ENCODE measurements at places on chromosomes 6 and 20.

GRCh38 chr6:8837343-8837742 is 402.0 kb upstream of the SLC35B3 start:
- DNase-seq = no peak

DNA sequence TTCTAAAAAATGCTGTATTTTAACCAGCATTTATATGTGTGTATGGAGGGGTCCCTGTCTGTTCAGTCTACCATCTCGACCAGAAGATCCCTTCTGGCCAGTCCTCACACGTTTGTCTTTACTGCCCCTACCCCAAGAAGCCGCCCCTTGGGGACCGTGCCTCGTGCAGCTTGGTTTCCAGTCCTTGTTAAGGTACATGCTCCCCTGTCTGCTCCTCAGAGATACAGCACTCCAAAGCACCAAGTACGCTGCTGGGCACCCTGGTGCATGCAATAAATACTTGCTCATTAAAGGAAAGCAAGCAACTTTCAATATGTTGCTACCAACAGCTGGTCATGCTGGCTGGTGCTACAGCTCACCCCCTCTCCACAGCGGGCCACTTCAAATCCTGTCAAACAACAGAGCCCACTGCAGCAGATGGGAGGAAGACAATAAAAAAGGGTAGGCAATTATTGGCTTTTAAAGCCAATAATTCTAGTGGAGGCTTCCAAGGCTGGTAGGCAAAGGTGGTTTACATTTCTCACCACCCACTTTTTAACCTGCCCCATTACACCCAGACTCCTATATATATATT is 61.6 kb downstream of the PSMG4 start:
- no peak for DNase-seq

DNA sequence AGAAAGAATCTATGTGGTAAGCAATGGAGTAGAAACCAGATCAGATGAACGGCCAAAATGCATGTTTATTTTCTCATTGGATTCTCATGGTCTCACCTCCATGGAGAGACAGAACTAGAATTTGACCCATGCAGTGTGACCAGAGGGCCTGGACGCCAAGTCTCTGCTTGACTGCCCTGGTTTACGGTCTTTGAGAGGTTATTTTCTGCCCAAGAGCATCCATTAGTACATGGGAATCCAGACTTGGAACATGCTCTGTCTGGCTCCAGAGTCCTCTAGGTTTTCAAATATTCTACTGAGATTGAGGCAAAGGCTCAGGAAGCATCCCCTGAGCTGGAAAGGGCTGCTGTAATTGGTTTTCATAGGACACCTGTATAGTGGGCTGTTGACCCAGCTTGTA is 45.5 kb upstream of the UST start:
- DNase-seq = no peak

GRCh38 chr20:21235484-21236445 is 67.4 kb upstream of the XRN2 start:
- peak; percentile 43 for DNase-seq

DNA sequence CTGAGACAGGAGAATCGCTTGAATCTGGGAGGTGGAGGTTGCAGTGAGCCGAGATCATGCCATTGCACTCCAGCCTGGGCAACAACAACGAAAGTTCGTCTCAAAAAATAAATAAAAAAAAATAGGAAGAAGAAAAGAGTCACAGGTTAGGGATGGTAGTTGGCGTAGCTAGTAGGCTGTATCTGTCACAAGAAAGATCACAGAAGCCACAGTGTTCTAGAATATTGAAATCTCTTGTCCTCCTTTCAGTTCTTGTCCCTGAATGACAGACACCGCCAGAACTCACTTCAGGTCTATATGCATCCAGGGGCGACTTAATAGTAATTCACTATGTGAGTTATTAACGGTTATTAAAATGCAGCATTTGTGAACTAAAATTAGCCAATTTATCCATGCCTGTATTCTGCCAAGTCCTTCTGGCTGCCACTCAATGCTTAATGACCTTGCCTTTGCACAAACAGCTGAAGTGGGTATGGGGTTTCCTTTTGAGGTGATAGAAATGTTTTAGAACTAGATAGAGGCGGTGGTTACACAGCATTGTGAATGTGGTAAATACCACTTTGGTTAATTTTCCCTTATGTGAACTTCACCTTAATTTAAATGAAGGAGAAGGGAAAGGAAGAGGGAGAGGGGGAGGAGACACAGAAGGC is 41.3 kb upstream of the ZMYND8 start:
- DNase-seq = no peak

GRCh38 chr20:717832-718231 is 42.2 kb upstream of the SCRT2 start:
- no peak for DNase-seq

DNA sequence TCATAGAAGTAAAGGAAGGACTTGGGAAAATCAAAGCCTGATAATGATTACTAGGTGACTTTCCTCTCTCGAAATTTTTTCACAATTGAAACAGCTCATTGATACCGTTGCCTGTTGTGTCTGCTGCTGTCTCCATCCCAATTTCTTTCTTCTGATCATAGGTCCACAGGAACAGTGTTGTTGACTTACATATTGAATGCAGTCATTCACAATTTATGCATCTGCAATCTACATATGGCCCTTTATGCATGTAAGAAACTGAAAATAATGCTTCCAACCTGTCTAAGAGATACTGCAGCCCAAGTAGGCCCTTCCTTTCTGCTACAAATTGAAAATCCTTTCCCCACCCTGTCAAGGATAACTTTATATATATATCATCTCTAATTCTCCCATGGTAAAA is 381.3 kb downstream of the PKHD1 start:
- DNase-seq = no peak

DNA sequence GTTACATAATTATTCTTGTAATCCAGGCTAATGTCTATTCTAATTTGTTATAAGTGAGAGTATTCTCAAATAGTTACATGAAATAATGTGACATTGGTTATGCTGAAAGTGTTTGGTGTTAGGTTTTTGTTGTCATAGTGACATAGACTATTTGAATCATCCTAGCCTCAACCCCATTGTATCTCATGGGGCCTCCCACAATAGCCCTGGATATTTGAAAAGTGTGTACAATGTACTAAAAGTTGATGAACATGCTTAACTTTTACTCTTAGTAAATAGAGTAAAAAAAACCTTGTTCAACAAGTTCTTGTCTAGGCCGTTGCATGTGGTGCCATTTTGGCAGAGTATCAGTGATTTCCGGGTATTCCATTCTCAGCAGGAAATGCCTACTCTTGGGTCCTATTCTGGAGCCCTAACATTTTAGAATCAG is 83.0 kb downstream of the RTN4IP1 start:
- DNase-seq = no peak

DNA sequence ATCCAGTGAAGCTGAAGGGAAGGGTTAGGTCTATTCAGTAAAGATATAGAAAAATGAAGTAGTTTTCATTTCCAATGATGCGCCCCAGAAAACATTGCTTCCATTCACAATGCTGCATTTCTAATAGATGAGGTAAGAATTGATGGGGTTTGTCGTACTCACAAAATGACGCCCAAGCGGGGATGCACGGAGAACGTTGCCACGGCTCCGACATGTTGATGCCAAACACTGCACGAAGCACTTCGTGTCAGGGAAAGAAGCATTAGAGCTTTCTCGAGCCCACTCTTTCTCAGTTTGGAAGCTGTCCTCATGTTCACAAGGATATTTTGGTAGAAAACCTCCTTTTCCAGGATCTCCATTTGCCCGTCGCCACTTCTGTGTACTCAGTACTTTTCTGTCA is 21.6 kb upstream of the MAFB start:
- DNase-seq = no peak

GRCh38 chr20:37419307-37419706 is 73.4 kb downstream of the SRC start:
- no peak for DNase-seq

GRCh38 chr20:37695684-37696342 is 2.0 kb downstream of the CTNNBL1 start:
- no peak for DNase-seq

DNA sequence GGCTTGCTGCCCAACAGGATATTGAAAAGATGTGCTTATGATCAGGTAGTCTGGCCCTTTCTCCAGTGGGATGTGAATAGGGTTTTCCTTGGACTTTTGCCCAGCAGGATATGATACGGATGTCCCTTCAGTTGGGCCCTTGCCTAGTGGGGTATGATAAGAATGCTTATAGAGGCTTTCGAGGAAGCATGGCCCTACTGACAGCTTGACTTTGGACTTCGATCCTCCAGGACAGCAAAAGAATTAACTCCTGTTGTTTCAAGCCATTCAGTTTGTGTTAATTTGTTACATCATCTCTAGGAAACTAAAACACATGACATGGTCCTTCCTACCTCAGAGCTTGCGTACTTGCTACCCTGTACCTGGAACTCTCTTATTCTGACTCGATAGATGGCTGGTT is 9.7 kb upstream of the ZNF334 start:
- no peak for DNase-seq

- no peak for DNase-seq
Measured at GRCh38 chr20:18984238-18985200, 170.9 kb downstream of the SCP2D1 start.

- no peak for DNase-seq
Measured at GRCh38 chr20:62545901-62546525, 70.2 kb upstream of the GATA5 start.

DNA sequence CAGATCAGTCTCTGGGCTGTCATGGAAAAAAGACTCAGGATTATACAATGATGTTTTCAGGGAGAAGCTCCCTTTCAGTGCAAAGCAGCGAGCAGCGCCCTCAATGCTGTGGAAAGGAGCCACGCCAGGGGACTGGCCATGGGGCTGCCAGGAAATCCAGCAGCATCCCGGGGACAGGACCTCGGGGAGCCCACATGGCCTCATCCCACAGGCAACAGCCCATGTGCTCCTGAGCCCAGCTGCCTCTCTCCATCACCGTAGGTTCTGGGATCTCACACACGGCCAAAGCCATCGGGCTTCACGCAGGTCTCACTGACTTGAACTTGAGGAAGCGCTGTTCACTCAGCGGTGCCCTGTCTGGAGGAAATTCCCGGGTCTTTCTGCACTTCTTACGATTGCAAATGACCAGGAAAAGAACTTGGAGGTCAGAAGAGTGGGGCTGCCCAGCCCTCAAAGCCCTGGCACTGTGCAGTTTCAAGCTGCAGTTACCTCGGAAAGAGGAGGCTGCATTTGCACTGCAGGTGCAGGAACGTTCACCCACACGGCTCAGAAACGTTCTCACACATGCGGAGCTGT is 125.9 kb upstream of the THBS2 start:
- no peak for DNase-seq

DNA sequence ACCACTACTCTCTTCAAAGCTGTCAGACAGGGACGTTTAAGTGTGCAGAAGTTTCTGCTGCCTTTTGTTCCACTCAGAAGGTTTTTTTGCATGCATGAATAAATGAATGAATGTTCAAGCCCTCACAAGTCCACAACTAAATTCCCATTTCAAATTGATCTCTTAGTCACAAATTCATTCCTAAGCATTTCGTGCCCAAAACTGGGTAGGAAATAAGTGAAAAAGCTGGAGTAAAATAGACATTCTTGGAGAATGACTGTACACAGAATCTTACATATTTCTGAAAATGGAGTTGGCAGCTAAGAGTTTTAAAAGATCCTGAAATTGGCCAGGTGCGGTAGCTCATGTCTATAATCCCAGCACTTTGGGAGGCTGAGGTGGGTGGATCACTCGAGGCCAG is 117.6 kb downstream of the PERP start:
- no peak for DNase-seq

DNA sequence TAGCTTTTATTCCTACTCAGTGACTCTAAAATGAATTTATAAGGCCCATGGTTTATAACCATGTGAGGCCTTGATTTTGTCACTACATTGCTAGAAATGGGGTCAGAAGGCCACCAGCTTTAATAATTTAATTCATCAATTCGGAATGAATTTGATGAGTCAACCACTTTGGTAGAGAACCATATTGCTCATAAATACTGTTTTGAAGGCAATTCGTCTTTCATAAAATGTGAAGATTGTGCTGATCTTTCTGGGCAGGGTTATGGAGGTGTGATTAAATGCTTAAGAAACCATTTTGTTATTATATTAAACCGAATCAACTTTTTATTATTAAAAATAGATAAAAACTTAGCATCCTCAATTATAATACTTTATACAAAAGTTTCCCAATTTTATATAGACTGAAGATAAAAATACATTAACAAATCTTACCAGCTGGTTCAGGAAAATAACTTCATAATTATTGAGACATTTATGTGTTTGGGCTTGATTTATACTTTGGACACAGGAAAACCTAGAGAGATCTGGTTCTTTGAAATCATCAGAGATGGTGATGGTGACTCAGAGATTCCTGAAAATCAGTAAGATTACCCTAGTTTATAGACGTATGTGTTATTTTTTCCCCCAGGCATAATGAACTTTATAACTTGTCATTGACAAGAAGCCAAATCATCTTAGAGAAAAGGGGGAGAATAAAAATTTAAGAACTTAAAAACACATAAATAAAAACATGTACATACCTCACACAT is 10.6 kb downstream of the HCRTR2 start:
- no peak for DNase-seq

GRCh38 chr6:32742374-32742773 is 1.2 kb downstream of the HLA-DQA2 start:
- no peak for DNase-seq

DNA sequence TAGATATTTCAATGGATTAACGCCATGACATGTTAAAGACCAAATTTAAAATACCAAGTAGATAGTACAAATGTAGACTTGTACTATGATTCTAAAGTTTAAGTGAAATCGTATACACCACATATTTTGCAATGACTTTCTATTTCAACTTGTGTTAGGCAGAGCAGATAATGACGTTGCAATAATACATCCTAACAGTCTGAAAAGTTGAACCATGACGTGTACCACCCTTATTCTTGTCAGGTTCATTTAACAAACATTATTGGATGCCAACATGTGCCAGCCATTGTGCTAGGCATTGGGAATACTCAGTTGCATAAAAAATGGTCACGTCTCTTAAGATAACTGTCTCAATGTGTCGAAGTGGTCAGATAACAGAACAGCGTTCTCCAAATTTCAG is 50.0 kb downstream of the BCAS1 start:
- DNase-seq = no peak

GRCh38 chr6:6284221-6284966 is 36.1 kb downstream of the F13A1 start:
- no peak for DNase-seq

DNA sequence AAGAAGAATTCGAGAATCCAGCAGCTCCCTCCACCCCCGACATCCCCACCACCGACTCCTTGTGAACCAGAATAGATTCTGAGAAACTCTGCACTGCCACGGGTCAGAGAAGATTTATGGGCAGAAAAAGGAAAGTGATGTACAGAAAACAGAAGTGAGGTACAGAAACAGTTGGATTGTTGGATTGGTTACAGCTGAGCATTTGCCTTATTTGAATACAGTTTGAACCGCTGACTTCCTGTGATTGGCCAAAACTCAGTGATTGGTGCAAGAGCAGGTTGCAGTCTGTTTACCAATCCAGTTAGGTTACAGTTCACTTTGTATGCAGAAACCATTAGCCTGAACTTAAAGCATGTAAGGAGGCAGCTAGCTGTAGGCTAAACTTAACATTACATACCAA is 131.2 kb upstream of the HDDC2 start:
- DNase-seq = no peak

DNA sequence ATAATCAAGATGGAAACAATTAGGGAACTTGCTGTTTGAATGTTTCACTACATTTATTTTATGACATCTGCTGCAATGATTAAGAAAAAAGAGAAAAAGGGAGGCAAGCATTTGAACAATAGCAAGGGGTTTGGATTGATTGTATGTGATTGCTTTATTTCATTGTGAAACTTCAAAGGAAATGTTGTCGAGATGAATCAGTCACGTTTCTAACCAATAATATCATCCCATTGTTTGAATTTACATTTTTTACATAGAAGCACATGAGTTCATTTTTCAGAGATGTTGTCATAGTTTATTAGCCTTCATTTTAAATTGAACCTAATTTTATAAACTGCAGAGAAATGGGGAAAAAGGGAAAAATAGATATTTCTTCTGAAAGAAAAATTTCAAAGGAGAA is 572.0 kb downstream of the KIF16B start:
- no peak for DNase-seq
